Large intestine (tissue), 12 donors: ENCODE measurements at places on chromosomes 11 and 22. TPM values are rescaled to one million over a fixed set of nuclear protein-coding genes. Genes with fewer than 3 reads are reported as not detected.

DNA sequence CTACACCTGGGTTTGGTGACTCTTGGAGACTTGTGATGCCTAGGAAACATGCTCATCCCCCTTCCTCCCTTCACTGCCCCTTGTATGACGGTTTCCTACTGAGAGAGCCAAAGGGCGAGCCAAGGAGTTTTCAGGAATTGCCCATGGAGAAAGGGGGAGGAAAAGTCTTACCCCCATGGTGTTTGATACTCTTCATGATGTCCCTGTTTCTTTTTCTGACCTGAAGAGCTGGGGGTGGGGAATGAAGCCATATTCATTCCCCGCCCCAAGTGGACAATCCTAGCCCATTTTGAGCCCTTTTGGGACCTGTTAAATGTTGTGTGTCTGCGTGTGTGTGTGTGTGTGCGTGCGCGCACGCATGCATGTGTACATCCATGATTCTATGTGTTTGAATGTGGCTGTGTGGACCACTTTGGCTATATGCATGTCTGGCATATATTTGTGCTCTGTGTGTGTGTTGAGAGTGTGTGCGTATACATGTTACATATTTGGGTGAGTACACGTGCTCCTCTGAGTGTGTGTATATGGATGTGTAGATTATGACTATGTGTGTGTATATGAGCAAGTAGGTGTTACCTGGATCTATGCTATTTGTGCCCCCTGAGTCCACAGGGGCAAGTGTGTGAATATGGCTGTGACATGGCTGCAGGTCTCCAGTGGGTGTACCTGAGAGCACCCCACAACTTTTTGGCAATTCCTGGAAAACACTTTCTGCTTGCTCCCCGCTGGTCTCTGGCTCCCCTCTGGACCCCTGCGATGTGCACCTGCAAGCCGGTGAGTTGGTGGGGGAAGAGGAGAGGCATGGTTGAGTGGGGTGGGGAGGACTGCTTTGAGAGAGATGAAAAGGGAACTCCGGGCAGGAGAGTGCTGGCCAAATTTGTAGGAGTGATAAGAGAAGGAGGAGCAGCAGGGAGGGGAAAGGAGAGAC lies 24.6 kb downstream of the OTOG start:
- DNase-seq: no peak

GRCh38 chr22:45775569-45776312 lies 104.1 kb downstream of the ATXN10 start:
- DNase-seq: no peak

DNA sequence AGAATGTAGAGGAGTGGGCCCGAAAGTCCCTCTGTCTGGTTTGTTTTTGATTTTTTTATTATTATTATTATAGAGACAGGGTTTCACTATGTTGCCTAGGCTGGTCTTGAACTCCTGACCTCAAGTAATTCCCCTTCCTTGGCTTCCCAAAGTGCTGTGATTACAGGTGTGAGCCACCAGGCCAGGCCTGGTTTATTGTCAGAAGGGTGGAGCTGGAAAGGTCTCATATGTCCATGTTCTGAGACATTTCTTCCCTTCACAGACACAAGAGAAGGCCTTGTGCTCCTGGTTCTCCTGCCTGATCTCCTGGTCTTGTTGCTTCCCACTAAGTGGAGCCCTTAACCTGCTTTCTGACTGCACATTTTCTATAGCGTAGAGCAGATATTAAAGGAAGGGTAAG lies 46.0 kb upstream of the CLPB start:
- DNase-seq: no peak

DNA sequence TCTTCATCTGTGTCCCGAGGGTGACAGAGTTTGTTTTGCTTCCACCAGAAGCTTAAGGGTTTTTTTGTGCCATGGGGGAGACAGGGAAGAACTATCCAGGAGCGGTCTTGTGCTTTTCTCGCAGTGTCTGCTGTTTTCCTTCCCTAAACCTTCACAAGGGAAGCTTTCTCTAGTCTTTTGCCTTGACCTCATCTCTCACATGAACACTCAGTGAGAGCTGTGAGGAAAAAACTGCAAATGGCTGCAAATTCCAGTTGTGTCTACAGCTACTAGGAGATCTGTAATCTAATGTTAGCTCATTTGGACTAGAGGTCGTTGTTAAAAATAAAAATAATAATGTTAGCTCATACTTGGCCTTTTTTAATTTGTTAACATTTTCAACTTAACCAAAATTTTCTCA lies 264.7 kb upstream of the SESN3 start:
- DNase-seq: peak; percentile 56

GRCh38 chr22:39665229-39665628 lies 94.7 kb downstream of the CACNA1I start:
- DNase-seq: no peak

DNA sequence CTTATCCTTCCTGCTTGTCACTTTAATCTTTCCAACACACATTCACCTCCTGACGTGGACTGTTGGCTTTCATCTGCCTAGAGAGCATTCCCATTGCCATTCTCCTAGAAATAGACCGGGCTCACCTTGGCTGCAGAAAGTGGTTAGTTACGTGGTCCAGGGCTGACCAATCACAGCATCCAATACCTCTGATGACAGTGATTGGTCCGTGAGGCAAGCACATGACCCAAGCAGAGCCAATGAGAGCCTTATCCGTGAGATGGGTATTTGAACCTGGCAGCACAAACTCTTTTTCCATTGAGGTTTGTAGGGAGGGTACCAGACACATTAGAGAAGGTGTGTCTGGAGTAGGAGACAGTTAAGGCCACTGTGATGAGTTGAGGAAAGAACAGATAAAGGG lies 85.8 kb downstream of the MIAT start:
- no peak for DNase-seq

DNA sequence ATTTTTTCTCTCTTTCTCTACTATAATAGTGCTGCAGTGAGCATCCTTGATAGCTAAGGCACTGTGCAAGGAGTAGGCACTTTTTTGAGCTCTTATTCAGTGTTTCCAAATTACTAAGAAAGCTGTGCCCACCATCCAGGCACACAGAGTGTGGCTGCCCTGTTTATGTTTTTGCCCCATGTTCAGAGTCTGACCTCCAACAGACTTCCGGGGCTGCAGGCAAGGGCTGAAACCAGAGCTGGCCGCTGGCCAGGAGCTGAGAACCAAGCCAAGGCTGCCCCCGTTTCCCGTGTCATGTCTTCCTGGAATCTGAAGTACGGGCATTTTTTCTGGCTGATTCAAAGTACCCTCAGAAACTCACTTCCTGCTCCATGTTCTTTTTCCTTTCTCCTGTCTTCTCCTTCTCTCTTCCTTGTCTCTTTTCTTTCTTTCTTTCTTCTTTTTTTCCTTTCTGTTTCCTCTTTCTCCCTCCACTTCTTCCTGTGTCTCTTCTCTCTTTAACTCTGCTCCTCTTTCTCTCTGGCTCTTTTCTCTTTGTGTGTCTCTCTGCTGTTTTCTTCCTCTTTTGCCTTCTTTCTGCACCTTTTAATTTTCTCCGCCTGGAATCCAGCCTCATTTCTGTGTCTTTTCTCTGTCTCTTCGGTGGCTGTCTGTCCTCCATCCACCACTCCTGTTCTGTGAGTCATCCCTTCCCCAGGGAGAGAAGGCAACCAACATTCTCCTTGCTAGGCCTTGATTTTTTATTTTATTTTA lies 17.0 kb upstream of the KCTD14 start:
- DNase-seq: peak; percentile 33

DNA sequence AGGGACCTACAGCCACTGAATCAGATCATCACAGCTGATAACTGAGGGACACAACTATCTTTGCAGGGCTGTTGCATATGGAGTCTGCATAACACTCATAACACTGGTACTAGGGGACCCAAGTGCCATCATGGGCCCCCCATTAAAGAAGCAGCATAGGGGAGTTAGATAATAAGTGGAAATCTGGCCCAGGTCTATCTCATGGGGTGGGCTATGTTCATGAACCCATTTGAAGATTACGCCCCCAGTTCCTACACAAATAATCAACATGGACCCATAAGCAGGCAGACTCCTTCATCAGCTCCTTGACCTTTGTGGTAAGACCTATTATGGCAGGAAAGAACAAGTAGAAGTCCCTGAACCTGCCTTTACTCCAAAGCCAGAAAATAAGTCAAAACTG lies 48.8 kb downstream of the ASCL2 start:
- no peak for DNase-seq

DNA sequence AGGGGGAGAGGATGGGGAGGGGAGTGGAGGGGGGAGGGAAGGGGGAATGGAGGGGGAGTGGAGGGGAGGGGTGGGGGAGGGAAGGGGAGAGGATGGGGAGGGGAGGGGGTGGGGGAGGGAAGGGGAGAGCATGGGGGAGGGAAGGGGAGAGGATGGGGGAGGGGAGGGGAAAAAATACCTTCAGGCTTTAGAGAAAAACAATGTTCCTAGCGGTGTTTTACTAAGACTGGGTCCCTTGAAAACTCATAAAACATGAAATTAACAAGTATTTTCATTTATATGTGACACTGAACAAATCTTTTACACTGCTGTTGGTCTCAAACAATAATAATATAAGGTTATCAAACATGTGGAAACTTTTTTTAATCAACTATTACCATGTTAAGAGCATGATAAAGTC lies 42.4 kb downstream of the RSF1 start:
- DNase-seq: no peak

SAA4 gene
- not detected for polyA plus RNA-seq

MLC1 gene
- polyA plus RNA-seq: 0.57 TPM

HOATZ gene
- 0.01 TPM for polyA plus RNA-seq

PANX2 gene
- 0.55 TPM for polyA plus RNA-seq

MMP13 gene
- 0.07 TPM for polyA plus RNA-seq

OR52H1 gene
- polyA plus RNA-seq: not detected
